HT1080 (cell line): ENCODE measurements at places on chromosomes 7 and 10.

DNA sequence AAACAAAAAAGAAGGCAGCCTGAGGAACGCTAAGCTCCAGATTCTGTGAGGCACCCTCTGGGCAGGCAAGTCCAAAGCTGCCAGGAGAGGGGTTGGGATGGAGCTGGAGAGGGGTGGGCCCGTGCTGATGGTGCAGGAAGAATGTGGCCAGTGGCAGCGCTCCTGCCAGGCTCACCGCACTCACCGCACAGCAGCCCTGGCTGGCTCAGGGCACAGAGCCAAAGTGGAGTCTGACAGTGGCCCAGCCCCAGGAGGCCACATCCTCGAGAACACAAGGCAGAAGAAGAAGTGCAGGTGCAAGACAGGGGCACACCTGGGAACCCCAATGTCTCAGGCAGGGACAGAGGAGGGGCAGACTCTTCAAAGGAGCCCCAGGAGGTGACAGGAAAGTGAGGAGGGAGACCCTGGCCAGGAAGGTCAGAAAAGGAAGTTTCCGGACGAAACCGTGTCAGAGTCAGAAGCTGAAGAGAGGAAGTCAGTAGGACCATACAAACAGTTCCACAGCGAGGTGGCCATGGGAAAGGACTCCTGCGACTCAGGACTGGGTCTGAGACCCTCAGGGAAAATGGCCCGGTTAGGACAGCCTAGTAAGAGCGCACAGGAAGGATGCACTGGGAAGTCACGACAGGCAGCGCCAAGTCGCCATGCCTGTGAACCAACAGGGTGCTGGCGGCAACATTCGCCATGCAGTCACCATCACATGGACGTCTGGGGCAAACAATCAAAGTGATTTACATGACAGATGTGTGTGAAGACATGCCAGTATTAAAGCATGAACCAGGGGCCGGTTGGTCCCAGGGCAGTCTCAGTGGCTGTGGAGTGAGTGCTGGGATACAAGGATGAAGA is 54.4 kb downstream of the COBL start:
- peak; percentile 40 for DNase-seq

DNA sequence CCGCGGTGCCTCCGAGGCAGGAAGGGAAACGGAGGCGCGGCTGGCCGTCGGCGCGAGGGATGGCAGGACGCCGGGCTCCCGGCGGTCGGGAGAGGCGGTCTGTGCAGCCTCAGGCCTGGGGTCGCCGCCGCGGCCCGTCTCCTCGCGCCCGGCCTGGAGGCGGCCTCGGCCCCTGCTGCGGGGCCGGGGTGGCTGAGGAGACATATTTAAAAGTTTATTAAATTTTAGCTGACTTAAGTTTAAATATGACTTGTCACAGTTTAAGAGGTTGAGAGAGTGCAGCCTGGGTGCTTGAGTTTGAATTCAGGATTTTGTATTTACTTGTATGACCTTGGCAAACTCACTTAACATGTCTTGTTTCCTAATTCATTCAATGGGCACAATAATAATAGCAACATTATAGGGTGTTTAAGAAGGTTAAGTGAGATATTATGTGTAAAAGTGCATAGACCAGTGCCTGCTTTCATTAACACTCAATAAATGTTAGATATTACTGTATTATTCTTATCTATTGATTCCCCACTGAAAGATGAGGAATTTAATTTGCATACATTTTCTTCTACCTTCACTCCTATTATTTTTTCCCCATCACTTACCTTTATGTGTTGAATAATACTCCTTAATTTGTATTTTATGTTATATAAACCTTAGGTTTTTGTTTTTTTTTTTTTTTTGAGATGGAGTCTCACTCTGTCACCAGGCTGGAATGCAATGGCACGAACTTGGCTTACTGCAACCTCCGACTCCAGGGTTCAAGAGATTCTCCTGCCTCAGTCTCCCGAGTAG is 718 bp downstream of the DYNC2I1 start:
- no peak for DNase-seq

DNA sequence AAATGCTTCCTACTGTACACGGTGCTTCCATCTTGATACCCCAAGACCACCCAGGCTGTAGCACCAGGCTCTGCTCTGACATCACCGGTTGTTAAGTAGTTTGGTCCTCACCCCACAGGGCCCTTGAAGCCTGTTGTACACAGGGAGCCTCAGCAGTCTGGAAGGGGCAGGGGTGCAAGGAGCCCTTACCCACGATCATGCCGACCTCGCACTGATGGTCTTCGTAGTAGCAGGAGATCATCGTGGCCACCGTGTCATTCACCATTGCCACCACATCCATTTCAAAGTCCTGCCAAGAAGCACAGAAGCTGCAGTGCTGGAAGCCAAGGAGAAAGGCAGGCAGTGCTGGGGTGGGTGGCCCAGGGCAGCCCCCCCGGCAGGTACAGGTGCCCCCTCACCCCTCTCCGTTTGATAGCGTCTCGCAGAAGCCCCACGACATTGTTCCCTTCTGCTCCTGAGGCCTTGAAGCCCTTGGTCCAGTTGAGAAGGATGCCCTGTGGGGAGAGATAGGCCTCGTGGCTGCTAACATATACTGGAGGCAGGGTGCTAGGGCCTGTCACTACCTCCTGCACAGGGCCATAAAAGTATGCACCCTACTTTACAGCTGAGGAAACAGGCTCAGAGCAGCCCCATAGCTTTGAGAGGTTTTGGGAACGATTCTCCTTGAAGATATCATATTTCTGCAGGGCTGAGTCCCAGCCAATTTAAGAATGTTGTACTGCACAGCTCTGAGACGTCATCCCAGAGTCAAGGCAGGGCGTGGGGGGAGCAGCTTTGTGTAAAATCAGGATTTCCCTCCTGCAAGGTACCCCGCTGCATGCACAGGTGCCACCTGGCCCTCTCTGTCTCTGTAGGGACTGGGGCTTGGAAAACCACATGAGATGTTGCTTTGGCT is 8.7 kb upstream of the MYL7 start:
- DNase-seq: no peak

- peak; percentile 74 for DNase-seq
Measured at GRCh38 chr10:12710594-12711349, 290.7 kb downstream of the CCDC3 start.

GRCh38 chr10:91604553-91605534 is 28.0 kb downstream of the PPP1R3C start:
- peak; percentile 83 for DNase-seq
